ENCODE measurements at places on chromosomes 11 and 22.

DNA sequence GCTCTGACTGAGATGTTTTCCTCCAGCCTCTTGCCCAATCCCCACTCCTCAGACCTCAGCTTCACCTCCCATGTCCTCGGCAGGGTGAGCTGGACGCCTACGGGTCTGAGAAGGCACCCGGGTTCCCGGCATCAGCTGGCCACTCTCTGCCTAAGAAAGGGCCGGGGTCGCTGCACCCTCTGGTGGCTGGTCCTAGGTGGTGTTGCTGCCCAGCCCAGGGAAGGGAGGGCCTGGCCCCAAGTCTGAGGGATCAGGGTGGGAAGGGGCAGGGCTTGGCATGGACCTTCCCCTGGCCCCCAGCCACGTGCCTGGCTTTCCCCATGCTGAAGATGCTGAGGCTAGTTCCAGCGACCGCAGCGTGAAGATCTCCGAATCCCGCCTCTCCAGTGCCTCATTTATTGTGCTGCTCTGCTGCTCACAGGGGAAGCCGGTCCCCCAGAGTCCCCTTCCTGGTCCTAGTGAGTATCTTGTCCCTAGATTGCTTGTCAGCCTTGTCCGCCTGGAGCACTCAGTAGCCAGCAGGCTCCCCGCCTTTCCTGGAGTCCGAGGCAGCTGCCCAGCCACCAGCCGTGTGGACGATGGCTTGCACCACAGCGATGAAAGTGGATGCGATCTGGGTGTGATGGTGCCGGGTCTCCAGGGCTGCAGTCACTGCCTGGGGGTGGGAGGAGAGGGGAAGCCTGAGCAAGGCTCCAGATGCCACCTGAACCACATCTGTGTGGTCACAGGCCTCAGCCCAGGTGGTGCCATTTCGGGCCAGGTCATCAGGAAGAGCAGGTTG is 2.9 kb upstream of the GGT5 start:
- peak; percentile 90 for DNase-seq

DNA sequence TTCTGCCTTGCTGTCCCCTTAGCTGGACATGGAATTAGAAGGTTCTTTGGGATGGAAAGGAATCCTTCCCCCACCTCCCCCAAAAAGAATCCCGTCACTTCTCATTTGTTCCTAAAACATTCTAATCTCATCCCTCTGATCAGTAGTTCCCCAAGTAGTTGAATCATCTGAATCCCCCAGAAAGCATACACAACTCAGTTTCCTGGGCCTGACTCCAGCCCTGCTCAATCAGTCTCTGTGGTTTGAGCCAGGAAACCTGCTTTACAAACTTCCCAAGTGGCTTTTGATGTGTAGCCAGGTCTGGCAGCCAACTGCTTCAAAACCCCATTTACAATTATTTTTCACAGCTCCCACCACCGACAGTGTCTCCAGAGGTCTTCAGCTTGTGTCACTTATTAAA is 20.2 kb downstream of the C22orf31 start:
- DNase-seq = no peak

- no peak for DNase-seq
These were observed 8.9 kb downstream of the RELT start for GRCh38 chr11:73384872-73385689.

- no peak for DNase-seq
These were observed 1277.9 kb upstream of the TENM4 start for GRCh38 chr11:80718611-80719291.

DNA sequence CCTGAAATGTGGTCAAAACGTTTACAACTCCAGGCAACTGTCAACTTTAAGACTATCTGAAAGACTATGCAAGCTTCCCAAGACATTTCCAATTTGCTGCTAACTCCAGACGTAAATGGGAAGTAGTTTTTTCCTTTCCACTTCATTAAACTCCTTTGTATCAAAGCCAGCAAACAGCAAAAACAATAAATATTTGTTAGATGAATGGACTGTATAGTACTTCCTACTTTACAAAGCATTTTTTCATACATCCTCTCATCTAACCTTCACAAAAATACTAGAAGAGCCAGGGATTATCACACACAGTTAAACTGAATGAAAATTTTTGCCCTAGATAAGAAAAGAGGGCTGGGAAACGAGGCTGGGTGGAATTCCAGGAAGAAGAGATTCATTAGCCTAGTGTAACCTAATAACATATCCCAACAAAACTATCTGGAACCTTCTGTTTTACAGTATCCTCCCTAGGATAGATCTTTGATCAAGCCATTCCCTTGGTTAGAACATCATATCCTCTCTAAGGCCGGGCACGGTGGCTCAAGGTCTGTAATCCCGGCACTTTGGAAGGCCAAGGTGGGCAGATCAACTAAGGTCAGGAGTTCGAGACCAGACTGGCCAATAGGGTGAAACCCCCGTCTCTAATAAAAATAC is 10.4 kb downstream of the NUP98 start:
- DNase-seq = no peak

- DNase-seq = no peak
These were observed 3.0 kb downstream of the OR8D1 start for GRCh38 chr11:124310721-124311120.

- no peak for DNase-seq
These were observed 16.5 kb downstream of the NUP50 start for GRCh38 chr22:45180146-45180679.

- DNase-seq = no peak
These were observed 73.3 kb downstream of the FAM76B start for GRCh38 chr11:95716266-95716665.

DNA sequence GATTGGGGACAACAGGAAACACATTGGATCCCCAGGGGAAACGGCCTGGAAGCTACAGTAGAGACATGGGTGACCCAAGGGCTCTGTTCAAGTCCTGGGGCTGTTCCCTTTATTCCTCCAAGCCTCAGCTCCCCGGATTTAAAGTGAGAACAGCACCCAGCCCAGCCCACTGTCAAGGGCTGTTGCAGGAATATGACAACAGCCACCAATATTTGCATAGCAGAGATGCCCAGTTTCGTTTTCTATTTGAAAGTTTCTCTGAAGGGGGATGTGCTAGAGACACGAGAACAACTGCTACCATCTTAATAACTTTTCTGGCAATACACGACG is 81.1 kb upstream of the WNT7B start:
- DNase-seq = no peak

DNA sequence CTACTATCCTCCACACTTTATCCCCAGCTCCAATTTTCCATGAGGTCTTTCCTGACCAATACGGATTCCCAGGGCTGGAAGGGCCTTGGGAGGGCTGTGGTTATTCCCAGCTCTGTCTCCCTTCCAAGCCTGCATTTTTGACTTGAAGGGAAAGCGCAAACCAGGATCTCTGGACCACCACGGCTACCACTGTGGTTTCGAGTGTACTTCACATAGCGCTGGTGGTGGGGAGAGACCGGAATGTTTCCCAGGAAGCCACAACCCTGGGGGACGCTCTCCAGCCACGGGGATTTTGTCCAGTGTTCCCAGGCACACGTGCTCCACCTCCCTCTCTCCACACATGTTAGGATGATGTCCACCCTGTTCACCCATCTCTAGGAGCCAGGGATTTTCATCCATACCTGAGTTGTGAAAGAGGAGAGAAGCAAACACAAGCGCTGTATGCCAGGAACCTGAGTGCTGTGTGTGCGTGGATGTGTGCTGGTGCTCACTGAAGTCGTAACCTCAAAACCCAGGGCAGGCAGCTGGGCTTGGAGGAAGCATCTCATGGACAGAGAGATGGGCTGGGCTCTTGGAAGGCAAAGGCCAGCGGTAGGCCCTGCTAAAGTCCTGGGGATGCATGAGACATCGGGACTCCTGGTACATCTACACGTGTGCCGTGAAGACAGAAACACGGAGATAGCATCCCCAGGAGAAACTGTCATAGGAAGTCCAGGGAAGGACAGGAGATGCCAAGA is 1.3 kb upstream of the NPTXR start:
- no peak for DNase-seq

DNA sequence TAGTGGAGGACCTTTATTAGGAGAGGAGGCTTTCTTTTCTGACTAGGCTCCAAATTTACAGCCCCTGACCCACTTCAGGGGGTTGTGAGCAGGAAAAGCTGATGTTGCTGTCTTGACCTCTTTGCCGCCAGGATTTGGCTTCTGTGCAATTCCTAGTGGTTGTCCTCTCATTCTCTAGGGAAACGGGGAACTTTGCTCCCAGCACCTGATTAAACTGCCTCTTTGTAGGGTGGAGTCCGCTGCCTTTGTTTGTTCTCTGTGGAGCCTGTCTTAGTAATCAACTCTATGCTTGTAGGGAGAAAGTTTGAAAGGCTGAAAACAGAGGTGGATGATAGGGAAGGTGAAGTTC is 16.3 kb downstream of the CTNND1 start:
- DNase-seq = no peak

GRCh38 chr11:113540416-113541330 is 65.5 kb upstream of the DRD2 start:
- no peak for DNase-seq

DNA sequence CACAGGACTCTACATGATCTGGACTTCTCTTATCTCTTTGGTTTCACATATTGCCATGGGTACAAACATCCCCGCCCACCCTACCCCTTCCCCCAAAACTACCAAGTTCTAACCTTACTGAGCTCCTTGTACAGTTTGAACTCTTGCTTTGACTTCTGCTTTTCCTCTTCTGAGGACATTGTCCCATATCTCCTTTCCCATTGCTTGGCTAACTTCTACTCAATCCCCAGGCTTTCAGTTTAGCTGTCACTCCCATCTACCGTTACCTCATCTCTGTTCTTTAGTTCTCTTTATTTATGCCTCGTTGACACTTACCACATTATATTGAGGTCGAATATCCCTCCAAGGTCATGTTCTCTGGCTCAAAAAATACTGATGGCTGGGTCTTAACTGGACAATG is 393.5 kb upstream of the CADM1 start:
- no peak for DNase-seq

DNA sequence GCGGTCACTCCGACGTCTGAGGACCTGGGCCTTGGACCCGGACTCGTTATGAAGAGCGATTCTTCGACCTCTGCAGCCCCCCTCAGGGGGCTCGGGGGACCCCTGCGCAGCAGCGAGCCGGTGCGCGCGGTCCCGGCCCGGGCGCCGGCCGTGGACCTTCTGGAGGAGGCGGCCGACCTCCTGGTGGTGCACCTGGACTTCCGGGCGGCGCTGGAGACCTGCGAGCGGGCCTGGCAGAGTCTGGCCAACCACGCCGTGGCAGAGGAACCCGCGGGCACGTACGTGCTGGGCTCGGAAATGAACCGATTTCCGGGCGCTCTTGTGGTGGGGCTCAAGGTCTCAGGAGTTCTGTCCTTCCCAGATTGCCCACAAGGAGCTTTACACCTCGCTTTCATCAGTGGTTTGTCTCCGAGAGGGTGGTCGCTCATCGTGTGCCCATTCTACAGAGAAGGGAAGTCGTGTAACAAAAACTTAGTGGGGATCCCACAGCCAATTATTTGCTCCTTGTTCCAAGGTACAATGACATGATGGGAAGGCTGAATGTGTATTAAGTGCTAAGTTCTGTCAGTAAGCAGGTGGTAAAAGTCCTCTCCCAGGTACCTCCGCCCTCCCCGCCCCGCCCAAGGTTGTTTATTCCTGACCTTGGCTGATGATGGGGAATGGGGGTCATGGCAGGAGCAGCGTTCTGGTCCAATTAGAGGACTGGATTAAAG is 695 bp downstream of the PEX26 start:
- peak; percentile 51 for DNase-seq

DNA sequence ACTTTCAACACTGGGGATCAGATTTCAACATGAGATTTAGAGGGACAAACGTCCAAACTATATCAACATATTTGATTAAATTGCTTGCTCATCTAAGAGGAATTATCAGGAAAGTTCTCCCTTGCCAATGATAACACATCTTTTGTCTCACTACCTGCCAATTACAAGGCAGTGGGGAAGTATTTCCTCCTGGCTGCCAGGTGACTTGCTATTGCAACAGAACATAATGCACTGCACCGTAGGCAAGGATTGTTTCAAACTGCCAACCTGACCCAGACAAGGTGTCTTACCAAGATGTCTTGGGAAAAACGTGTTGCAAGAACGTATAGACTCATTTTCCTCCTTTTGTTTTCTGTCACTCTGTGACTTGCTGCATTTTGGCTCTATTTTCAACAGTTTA is 711.6 kb downstream of the METTL15 start:
- DNase-seq = no peak

GRCh38 chr11:28684011-28684586 is 575.9 kb downstream of the METTL15 start:
- DNase-seq = no peak

DNA sequence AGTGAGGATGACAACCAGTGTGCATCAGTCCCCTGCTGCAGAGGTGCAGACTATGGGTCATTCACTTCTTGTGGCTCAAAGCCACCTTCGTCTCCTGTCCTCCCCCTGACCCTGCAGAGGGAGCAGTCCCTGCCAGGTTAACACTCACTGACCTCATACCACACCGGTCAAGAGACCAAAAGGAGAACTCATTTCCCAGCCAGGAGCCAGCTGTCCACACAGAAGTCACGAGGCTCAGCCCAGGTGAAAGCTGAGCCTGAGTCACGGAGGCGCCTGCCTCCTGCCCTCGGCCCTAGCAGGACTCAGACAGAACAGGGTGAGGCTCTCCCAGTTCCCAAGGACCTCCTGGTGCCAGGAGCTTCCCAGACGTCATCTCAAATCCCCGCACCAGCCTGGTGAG is 103.7 kb downstream of the MN1 start:
- DNase-seq = no peak

- no peak for DNase-seq
These were observed 11.8 kb downstream of the IL17REL start for GRCh38 chr22:50000587-50001387.

GRCh38 chr11:34893416-34893815 is 22.8 kb downstream of the APIP start:
- no peak for DNase-seq

GRCh38 chr11:2762031-2762380 is 62.2 kb upstream of the KCNQ1OT1 start:
- DNase-seq = no peak

DNA sequence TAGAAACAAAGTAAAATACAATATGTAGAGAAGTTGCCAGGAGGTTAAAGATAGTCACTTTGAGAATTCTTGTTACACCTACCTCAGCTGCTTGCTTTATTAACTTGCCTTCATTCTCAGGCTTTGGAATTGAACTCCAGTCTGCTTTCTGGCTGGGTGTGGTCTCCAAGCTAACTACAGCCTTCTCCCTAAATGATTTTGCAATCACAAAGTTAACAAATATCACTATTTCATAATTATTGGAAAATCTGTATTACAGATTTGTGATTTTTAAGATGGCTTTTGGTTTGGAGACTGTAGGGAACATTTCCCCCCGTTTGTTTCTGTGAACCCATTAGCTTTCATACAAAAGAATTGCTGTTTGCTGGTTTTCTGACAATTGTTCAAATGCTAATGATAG is 2.2 kb downstream of the PLAAT5 start:
- no peak for DNase-seq

- no peak for DNase-seq
These were observed 818.9 kb downstream of the BRD1 start for GRCh38 chr22:49008682-49009235.

GRCh38 chr11:46480909-46481308 is 89.3 kb upstream of the CHRM4 start:
- DNase-seq = no peak

GRCh38 chr11:108944471-108945178 is 279.8 kb downstream of the DDX10 start:
- no peak for DNase-seq

- DNase-seq = no peak
These were observed 242.0 kb downstream of the DLG2 start for GRCh38 chr11:85385111-85385510.
